ENCODE measurements at places on chromosomes 16 and 17.

DNA sequence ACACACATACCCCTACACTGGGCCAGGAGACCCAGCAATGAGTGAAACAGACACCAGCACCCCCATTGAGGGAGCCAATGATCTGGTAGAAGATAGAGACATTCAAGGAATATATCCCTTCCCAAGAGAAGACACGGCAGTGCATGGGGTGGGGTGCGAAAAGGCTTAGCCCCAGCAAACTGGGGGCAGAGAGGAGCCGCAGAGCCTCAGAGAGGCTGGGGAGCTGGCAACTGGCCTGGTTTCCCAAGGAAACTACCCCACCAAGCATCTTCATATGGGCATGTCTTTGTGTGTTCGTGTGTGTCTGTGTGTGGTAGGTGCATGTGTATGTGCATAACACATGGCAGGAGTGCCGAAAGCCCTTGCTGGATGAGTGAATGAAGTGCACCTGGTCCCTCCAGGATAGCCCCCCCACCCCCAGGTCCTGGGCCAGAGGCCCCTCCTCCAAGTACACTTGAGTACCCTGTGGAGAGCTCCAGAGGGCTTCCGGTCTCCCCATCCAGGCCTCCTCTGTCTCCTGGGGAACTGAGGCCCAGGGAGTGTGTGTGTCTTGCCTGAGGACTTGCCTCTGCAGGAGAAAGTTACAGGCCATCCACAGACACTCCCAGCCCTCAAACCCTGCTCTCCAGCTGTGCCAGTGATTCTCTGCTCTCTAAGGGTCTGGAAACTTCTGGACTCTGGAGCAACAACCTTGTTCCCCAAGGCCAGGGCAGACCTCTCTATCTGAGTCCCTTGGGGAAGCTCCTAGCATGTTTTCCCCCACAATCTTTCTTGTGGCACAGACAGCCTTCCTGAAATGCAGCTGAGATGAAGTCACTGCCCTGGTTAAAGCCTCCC, 15.9 kb downstream of the TBX2 start:
- DNase-seq: no peak

- no peak for DNase-seq
Measured at GRCh38 chr17:55743103-55743679, 7.7 kb upstream of the PCTP start.

- DNase-seq: no peak
Measured at GRCh38 chr17:20991276-20992037, 51.4 kb downstream of the USP22 start.

- no peak for DNase-seq
Measured at GRCh38 chr17:58756246-58757161, 850 bp downstream of the PPM1E start.

- DNase-seq: no peak
Measured at GRCh38 chr17:77474292-77474988, 333.7 kb downstream of the SEC14L1 start.

- no peak for DNase-seq
Measured at GRCh38 chr17:68431045-68431608, 26.2 kb downstream of the WIPI1 start.

DNA sequence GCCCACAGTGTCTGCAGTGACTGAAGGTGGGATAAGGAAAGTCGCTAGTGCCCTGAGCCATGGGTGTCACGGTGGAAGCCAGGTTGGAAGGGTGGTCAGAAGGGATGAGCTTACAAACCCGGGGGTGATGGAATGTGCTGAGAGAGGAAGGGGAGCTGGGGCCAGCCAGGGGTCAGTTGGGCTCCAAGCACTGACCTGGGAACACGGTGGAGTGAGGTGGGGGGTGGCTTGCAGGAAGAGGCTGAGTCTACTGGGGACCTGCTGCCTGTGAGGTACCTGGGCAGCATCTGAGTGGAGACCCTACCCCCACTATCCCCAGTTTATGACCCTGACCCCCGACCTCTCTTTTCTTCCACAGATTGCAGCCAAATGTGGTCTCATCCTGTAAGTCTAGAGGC, 3.1 kb downstream of the TMEM92 start:
- DNase-seq: no peak

DNA sequence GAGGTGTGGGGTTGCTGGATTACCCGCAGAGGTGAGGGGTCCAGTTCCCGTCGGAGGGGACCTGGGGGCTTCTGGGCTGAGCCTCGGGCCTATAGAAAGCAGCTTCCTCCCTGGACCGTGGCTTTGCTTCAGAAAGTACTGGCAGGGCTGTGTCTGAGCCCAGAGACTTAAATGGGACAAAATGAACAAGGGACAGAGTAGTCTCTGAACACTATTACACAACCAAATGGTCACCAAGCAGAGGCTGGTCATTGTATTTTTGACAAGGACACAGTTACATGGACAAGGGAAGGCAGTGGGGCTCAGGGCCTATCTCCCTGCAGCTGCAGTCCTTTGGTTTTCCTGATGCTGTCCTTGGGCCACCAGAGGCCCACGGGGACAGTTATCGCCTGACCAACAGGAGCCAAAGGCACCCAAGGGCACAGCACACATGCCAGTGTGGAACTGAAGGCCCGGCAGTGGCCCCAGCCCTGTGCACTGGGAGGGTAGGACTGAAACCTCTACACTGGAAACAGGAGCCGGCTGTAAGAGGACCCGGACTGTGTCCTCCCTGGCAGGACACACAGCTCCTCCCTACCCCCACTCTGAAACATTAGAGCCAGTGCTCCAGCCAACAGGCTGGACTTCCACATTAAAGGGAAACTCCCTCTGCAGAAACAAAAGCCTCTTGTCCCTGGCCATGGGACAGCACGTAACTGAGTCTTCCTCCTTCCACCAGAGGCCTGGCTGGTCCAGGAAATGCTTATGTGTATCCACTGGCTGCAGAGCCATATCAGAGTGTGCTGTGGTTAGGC, 26.0 kb upstream of the ERN1 start:
- no peak for DNase-seq

GRCh38 chr17:79415909-79416308, 194.9 kb downstream of the RBFOX3 start:
- DNase-seq: no peak

- no peak for DNase-seq
Measured at GRCh38 chr17:42431758-42432161, 8.7 kb upstream of the CAVIN1 start.

DNA sequence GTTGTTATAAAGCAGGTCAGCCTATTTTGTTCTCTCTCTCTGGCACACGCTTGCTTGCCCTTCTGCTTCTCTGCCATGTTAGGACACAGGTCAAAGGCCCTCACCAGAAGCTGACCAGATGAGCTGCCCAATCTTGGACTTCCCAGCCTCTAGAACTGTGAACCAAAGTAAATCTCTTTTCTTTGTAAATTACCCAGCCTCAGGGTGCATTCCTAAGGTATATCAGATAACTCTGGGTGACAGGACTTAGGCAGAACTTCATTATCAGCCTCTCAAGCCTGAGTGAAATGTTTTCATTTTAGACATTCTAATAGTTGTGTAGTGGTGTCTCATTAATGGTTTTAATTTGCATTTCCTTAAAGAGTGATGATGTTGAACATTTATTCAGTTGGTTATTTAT, 124.3 kb downstream of the CDRT15L2 start:
- no peak for DNase-seq

DNA sequence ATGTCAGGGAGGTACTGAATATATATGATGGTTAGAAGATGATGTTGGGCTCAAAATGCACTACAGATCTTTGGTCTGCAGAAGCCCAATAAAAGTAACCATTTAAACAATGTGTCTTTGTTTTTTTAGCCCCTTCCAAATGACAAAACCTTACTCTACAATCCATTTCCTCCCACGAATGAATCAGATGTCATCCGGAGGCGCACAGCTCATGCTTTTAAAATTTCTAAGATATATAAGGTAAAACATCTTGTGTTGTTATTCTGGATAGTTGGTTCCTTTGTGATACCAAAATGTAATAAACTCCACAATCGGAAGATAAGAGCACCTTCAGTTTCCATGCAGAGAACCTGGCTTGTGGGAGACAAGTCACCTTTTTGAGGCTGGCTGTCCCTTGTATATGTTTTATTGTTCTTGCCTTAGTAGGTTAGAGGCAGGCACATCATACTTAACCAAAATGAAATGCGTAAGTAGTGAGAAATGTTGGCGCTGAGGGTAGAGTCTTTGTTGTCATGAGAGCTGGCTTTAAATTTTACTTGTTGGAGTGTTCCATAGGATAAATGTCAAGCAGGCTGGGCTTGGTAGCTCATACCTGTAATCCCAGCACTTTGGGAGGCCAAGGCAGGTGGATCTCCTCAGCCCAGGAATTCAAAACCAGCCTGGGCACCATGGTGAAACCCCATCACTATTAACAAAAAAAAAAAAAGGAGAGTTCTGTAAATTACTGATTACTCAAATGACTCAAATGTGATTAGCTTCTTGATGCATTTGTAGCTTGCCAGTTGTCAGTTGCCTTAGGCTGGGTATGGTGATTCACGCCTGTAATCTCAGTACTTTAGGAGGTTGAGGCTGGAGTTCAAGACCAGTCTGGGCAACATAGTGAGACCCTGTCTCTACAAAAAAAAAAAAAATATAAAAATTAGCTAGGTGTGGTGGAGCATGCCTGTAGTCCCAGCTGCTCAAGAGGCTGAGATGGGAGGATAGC, 19.7 kb upstream of the SNTB2 start:
- no peak for DNase-seq

GRCh38 chr16:67294938-67295361, 15.6 kb downstream of the PLEKHG4 start:
- DNase-seq: no peak

- DNase-seq: no peak
Measured at GRCh38 chr16:31083556-31083955, 5.2 kb downstream of the PRSS53 start.

- DNase-seq: no peak
Measured at GRCh38 chr16:79798416-79799053, 198.0 kb upstream of the MAF start.

DNA sequence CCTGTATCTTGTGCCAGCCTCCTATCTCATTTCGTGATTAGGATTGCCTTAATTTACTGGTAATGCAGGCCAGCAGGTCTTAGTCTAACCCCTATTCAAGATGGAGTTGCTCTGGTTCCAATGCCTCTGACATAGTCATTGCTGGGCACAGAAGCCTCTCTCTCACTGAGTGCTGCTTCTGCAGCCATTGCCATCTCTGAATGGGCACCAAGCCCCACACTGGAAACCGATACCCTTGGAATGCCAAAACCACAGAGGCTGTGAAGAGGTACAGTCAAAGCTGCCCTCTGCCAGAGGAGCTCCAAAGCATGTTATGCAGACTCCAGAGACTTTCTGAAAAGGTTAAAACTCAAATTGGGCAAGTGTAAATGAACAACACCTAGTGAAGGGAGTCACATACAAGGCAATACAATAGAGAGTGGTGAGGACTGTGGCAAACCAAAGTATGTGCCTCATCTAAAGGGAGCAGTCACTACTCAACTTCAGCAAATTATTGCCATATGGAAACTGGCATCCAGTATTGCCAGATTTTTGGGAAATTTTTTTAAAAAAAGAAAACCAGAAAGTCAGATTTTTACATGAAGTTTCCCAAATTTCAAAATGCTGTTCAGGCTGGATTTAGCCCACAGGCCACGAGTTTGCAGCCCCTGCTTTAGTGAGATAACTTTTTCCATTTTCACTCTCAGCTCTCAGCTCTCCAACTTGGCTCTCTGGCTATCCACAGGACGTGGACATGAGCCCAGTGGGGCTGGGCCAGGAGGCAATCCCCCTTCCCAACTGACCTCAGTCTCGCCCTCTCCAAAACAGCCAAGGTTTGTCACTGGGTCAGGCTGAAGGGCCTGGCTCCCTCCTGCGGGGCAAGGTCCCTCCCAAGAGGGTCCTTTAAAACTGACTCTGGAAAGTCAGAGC, 2.1 kb upstream of the MMP2 start:
- DNase-seq: no peak

DNA sequence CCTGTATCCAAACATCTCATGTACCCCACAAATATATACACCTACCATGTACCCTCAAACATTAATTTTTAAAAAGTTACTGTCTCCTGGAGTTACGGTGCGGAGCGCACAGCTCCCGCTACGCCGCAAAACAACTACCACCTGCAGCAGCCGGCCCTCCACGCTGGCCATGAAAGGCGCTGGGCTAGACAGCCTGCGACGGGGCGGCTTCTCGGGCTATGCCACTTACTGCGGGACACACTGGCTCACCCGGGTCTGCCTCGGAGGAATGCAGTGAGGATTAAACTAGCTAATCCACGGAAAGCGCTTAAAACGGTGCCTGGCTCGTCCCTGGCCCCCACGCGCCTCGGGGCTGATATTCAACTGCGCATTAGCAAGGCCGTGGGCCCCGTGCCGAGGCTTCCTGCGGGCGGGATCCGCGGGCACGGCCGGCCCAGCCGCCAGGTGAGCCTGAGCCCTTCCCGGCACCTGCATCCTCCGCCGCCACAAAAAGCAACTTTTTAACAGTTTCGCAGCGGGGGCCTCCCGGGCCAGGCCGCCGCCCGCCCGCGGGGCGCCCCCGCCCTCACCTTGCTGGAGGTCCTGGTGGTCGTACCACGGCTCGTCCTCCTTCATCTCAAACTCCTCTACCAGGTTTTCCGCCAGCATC, 633 bp downstream of the CDR2 start:
- DNase-seq: no peak

DNA sequence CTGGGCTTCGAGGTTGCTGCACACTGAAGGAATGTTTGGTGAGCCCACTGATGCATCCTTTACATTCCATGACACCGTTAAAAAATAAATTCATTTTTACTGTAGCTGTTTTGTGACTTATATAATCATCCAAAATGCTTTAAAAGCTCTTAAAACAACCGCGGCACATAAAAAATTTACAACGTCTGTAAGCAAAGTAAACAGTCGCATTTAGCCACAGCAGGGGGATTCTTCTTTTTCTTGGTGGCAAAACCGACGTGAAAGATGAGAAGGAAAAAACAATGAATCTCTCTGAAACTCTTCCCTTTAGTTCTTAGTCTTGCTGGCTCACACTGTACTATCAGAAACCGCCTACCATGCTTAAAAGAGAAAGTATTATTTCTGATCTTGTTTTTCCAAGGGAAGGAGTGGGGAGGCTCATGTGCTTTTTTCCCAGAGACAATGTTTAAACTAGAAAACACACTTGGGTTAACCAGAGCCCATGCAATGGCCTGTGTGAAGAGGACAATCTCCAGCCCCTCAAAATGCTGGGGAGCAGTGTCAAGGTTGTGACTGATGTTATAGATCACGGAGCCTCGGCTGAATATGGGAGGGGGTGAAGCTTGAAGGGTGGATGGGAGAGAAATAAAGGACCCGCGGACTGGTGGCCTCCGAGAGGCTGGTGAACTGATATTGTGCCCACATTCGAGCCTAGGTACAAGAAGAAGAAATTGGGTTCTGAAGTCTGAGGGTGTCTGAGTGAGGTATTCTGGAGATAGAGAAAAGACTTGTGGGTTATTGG, 91.1 kb downstream of the IRF8 start:
- no peak for DNase-seq

DNA sequence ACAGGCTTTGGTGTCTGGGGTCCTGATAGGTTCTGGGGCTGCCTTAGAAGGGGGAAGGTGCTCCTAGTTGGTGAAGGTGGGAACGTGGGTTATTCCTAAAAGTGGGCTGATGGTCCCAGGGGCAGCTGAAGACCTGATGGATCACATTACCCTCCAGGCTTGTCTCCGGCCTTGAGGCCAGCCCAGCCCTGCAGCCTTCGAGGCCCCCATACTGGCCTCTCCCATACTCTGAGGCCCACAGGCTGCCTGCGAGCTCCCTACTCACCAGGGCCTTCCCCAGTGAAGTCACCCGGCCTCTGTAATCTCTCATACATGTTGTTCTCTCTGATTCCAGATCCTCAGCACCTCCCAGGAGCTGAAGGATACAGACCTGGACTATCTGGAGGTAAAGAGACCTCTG, 2.7 kb downstream of the RNF112 start:
- DNase-seq: no peak

Measured in stimulated activated CD4-positive, alpha-beta T cell treated with anti-CD3 and anti-CD28 coated beads, Interleukin-1b, Interleukin-23, amount 100 ng/mL, for 24 hours (primary cell).